HFFc6 (cell line): ENCODE measurements at places on chromosomes 7 and 10. TPM values are rescaled to one million over a fixed set of nuclear protein-coding genes. Genes with fewer than 3 reads are reported as not detected.

- no peak for DNase-seq
These were observed 42.6 kb downstream of the SRPK2 start for GRCh38 chr7:105346138-105346537.

The CAMK2G gene
- total RNA-seq = 24.6 to 28.8 TPM (median 24.7 TPM) in 3 replicates

The HOXA4 gene
- total RNA-seq = 0.51 to 0.69 TPM (median 0.60 TPM) in 3 replicates

DNA sequence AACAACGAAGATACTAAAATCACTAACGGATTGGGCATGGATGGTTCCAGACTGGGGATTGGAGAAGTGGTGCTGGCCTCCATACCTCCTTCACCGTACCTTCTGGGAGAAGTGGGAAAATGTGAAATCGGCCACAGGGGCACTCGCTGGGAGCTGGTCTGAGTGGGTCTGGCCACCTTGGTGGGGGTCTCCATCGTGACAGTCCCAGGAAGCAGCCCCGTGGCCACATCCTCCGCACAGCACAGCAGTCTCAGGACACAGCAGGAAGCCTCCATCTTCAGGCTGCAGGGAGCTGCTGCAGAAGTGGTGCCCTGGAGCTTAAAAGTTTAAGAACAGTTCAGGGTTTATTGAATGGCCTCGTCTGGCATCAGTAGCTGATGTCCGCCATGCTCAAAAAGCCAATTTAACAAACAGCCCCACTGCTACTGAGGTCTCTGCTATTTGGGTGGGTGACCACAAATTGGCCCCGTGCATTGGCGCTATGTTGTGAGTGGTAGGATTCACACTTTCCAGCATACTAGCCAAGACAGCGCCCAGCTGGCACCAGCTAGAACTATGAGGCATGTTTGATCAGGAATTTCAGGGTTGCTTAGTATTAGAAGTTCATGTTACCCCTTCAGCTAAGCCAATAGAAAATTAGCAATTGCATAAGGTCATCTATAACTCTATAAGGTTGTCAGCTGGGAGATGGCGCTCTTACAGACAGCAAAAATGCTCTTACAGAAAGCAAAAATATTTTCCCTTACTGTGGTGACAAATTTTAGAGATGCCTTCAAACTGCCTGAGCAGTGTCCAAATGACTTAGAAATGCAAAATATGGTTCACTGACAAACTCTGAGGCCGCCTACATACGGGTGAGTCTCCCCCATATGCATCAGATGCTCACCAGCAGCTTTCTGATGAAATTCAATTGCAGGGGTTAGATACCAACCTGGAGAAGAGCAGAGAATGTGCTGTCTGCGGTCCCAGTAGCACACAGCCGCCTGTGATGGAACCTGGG, 17.0 kb downstream of the PKD1L1 start:
- DNase-seq = no peak

DNA sequence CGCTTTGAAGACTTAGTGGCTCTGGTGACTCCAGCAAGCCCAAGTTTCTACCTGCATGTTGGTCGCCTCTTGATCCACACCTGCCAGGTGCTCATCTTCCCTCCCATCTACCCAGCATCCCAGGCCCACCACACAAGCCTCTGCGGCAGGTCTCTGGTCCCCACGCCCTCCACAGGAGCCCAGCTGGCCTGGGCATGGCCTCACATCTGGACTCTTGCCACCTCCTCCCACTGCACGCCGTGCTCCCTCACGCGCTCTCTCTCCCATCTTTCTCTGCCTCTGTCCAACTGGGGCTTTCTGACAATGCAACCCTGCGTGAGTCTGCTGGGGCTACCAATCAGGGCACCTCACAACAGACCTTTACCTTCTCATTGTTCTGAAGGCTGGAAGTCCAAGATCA, 50.2 kb upstream of the FGFR2 start:
- no peak for DNase-seq

The DRGX gene
- total RNA-seq = 0.10 to 0.28 TPM (median 0.24 TPM) in 3 replicates

The DPYSL4 gene
- total RNA-seq = 0.13 to 2.6 TPM (median 2.0 TPM) in 3 replicates

DNA sequence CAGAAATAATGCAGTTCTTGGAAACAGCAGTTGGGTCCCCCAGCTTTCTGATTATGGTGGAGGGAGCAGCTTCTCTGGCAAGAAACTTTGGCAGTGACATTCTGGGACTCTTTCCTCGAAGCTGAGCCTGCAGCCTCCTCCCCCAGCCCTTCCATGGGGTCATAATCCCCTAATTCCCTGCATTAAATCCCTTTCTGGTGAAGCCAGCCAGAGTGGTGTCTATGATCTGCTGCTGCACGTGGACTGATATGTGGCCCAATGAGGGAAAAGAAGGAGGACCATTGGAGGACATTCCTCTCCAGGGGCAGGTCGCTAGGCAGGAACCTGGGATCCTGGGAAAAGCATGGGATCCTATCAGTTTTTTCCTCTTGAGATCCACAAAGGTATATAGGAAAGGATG, 470.5 kb downstream of the RPS24 start:
- DNase-seq = no peak
